ENCODE measurements at places on chromosomes 3 and 15. TPM values are rescaled to one million over a fixed set of nuclear protein-coding genes. Genes with fewer than 3 reads are reported as not detected.

ZMYND10 gene
- 2.8 TPM for total RNA-seq

RSRC1 gene
- 28.1 TPM for total RNA-seq

REC114 gene
- total RNA-seq: not detected

CCDC39 gene
- total RNA-seq: not detected

GLT8D1 gene
- total RNA-seq: 44.9 TPM

ISLR2 gene
- total RNA-seq: 4.0 TPM

EIF2A gene
- total RNA-seq: 83.8 TPM

CD86 gene
- 27.4 TPM for total RNA-seq

C2CD4B gene
- total RNA-seq: 3.5 TPM

ANKRD63 gene
- not detected for total RNA-seq

DNA sequence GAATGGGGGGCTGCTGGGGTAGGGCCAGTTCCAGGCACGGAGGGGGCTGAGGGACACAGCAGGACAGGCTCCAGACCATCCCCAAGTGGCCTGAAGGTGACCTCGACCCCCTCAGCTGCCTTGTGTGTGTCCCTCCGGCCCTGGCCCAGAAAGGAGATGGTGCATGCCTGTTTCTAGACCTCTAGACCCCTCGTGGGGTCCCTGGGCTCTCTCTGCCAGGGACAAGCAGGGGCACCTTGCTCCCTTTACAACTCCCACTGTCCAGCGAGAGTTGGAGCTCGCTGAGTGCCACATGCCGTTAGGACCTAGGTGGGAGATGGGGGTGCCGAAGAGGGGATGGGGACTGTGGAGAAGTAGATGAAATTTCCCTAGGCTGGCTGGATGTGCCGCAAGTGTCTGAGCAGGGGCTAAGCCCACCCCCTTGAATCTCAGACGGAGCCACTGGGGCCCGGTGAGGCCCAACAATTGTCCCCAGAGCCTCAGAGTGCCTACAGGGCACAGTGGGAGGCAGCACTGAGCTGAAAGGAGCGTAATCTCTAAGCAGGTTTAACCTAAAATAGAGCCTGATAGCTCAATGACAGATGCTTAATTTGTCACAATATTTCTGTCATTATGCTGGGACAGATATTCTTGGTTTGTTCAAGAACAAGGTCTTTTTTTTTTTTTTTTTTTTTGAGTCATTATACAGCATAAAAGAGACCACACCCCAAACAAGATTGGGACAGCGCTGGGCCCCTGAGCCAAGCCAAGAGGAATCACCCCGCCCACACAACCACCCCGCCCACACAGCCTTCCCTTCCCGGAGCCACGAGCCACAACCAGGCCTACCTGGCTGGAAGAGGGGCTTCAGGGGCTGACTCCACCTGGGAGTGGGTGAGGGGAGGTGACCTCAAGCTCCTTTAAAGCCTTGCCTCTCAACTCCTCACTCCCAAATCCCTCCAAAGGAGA is 23.6 kb upstream of the KLF13 start:
- peak; percentile 76 for DNase-seq

GRCh38 chr15:44069489-44069888 is 125.6 kb downstream of the FRMD5 start:
- DNase-seq: no peak

GRCh38 chr3:17330660-17331059 is 411.8 kb downstream of the TBC1D5 start:
- DNase-seq: no peak

DNA sequence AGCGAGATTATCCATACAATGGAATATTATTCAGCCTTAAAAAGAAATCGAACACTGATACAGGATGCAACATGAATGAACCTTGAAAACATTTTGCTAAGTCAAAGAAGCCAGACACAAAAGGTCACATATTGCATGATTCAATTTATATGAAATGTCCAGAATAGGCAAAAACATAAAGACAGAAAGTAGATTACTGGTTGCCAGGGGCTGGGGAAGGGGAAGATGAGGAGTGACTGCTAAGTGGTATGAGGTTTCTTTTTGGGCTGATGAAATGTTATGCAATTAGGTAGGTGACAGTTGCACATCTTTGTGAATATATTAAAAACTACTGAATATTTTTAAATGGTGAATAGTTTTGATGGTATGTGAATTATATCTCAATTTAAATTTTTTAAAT is 38.3 kb downstream of the LRRFIP2 start:
- DNase-seq: no peak

GRCh38 chr3:4218456-4219226 is 84.5 kb upstream of the SETMAR start:
- no peak for DNase-seq

DNA sequence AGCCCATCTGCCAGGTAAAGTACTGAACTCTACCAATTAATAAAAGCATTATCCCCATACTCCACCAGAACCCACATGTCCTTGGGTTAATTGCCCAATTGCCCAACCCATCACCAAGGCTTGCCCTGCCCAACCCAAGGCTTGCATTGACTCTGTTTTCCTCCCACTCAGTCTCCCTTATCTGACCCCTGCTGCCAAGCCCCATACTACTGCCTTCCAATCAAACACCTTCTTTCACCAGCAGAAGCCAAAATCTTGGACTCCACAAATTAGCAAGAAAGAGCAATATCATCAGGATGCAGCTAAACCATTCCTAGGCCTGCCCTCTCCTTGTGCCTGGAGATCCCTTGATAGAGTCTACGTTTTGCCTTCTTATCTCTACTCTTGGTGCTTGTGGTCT is 602.9 kb downstream of the NTRK3 start:
- DNase-seq: no peak

- no peak for DNase-seq
Observed at GRCh38 chr3:18431266-18431665, 6.1 kb upstream of the SATB1 start.

- DNase-seq: no peak
Observed at GRCh38 chr3:119862616-119863015, 80.7 kb downstream of the NR1I2 start.

- no peak for DNase-seq
Observed at GRCh38 chr3:107450254-107450893, 72.4 kb upstream of the BBX start.

DNA sequence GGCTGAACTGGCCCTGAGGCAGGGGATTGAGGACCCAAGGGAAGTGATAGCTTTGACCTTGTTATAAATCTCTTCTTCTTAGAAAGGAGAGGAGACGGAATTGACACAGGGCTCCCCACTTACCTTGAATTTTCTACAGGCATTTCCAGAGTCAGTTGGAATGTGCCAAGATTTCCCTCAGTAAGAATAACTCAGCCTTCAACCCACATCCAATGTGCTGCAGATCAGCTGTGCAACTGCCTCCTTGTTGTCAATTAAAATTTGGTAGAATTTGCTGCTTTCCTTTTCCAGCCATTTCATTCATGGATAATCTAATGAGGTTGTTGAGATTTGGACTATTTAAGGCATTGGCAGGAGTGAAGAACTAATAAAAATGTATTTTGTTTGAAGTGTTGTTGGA is 14.6 kb downstream of the MED12L start:
- no peak for DNase-seq

DNA sequence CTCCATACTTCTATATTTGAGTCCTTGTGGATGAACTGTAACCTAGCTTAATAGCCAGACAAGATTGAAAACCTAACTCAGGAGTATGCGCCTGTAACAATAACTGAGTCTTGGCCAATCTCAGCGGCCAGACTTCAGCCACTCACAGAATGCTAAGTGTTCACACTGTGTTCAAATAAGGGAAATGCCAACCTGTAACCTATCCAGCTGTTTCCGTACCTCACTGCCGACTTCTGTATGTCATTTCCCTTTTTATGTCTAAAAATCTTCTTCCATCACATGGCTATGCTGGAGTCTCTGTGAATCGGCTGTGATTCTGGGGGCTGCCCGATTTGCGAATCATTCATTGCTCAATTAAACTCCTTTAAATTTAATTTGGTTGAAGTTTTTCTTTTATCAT is 169.2 kb downstream of the NFKBIZ start:
- DNase-seq: no peak

- no peak for DNase-seq
Observed at GRCh38 chr3:25872200-25872877, 82.4 kb downstream of the OXSM start.

DNA sequence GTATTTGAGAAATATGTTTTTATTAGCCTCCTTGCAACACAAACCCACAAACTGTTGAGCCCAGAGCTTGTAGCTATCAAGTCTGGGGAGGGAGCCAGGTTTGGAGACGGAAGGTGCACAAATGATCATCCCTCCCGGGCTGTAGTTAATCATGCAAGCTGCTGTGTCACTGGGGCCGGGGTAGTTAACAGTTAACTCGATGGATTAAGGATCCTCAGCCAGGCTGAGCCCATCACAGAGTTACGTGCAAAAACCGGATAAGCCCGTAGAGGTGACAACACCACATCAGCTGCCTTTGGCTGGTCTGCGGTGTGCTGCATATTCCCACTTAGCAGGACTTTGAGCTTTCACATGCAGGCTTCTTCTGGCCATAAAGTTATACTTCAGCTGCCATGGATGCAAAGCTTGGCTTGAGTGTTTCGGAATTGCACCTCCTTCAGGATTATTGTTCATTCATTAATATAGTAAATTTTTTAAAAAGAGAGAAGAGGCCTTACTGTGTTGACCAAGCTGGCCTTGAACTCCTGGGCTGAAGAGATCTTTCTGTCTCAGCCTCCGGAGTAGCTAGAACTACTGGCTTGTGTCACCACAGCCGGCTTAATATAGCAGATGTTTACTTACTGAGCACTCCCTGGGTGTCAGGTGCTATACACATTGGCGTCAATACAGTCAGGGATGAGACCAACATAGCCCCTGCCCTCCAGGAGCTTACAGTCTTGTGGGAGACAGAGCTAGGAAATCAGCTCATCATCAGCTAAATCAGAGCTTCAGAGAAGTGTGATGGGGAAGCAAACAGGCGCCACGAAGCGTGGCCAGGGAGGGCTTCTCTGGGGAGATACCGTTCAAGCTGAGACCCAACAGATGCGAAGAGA is 226.8 kb upstream of the BHLHE40 start:
- DNase-seq: no peak

DNA sequence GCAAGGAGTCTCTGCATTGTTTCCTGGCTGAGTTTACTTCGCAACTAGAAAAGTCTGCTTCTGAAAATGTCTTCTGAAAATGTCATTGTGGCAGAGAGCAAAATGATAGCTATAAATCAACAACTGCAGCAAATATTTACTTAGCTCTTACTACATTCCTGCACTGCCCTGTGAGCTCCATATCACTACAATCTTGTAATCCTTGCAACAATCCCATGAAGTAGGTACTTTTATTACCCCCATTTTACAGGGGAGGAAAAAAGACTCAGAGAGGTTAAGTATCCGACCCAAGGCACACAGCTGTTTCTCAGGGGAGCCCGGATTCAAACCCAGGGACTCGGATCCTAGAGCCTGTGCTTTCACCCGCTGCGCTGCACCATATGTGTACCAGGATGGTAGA is 34.2 kb upstream of the SPTBN5 start:
- DNase-seq: peak; percentile 30

- DNase-seq: no peak
Observed at GRCh38 chr3:2910997-2911396, 199.2 kb downstream of the IL5RA start.

Data from upper lobe of right lung (tissue), 1 donor.